ENCODE measurements at places on chromosomes 7 and 10.

- no peak for DNase-seq
These were observed 90.4 kb upstream of the LRRTM3 start for GRCh38 chr10:66835400-66835799.

GRCh38 chr7:98836811-98837629 lies 32.8 kb downstream of the TMEM130 start:
- peak; percentile 15 for DNase-seq

GRCh38 chr7:142616121-142616643 lies 133.1 kb upstream of the PRSS1 start:
- DNase-seq = no peak

GRCh38 chr10:42491001-42491592 lies 147.3 kb downstream of the ZNF33B start:
- DNase-seq = no peak

GRCh38 chr10:98374217-98374985 lies 40.6 kb downstream of the PYROXD2 start:
- no peak for DNase-seq

DNA sequence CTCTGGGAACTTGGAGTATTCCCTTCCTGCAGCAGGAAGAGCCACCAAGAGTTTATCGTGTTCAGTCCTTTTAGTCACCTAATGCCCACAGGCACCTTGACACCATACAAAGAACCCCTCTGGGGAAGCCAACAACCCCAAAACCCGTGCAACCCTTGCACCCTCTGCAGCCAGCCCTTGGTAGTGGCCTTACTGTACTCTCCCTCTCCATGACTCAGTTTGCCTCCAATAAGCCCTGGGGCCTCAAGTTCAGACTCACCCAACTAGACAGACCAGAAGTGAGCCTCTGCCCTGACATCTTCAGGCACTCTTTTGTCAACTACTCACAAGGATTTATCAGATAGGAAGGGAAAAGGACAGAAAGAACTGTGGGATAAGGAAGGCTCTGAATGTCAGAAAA lies 30.9 kb downstream of the KCNMA1 start:
- DNase-seq = no peak

- no peak for DNase-seq
These were observed 24.9 kb downstream of the MBL2 start for GRCh38 chr10:52747694-52748093.

DNA sequence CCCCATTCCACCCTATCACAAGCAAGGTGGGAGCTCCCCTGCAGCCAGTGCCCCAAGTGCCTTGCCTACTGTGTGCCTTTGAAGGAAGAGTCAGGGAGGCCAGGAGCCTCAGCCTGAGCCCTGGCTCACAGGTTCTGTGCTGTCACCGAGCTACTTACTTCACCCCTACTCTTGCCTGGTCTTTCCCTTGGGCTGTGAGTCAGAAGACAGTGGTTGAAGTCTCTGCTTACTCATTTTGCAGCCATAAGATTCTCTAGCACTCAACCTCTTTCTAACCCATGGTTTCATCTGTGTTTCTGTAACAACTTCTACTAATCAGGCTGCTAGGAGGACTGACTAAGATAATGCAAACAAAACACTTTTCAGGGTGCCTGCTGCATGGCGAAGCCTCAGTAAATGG lies 114.5 kb downstream of the PLCE1 start:
- no peak for DNase-seq

GRCh38 chr10:71684356-71685173 lies 35.0 kb downstream of the C10orf105 start:
- DNase-seq = peak; percentile 24

GRCh38 chr7:47795631-47796030 lies 152.6 kb downstream of the PKD1L1 start:
- DNase-seq = no peak

DNA sequence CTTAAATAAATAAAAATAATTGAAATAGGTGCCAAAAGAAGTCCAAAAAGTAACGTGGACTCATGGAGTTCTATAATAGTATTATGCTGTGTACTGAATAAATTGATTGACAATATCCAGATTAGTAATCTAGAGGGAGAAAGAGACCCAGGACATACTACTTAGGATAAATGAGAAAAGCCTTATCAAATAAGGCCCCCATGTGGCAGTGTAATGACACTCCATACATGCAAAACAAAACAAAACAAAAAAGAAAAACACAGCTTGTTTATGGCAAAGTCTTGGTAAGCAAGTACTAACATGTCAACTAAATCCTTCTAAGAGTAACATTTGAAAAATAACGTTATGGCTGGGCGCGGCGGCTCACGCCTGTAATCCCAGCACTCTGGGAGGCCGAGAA lies 3.6 kb upstream of the RUNDC3B start:
- DNase-seq = peak; percentile 13

DNA sequence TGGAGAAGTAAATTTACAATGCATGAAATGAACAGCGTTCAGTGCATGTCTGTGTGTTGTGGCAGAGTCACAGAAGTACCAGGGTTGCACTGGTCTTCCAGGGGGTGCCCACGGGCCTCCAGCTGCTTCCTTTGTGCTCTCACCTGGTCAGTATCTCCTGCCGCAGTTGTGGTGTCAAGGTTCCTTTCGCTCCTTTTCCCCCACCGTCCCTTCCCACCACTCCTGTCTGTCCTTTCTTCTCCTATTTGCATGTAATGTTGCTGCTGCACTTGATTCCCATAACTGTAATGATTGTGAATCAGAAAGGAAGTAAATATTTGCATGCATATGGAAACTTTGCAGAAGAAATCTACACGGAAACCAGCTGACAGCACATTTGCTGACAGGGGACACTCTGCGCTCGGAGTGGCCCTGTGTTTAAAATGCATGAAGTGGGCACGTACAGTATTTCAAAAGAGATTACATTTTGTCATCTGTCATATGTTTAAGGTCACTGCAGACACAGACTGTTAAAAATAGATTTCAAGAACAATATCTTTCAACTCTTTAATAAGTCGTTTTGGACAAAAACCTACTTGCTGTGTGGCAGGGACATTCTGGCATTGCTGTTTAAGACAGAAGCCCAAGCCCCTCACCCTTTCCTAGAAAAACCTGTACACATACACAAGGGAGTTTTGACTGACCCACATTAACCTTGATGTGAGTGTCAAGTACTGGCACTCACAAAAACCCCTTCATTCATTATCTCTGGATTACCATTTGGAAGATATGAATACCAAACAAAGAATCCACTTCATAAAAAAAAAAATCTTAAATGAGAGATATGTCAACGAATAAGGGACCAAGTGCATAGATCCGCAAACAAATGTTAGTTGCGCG lies 336.7 kb upstream of the KLF6 start:
- DNase-seq = no peak

DNA sequence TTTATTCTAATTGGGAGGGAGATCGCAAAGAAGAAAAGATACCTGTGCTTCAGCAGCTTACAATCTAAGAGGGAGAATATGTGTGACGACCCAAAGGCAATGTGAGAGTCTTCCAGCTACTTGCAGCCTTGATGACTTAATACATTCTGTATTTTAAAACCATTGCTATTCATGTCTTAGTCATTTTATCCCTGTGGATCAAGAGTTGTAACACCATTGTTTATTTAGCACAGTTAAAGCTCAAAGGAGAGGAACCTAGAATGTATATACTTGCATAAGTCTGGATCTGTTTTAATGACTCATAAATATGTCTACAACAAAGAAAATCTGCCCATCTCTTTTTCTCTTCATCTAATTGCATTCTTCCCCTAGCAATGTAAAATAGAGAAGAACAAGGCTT lies 117.9 kb upstream of the DLX6 start:
- DNase-seq = no peak

- peak; percentile 30 for DNase-seq
These were observed 281.1 kb downstream of the ELFN1 start for GRCh38 chr7:1951159-1951536.

GRCh38 chr7:130441408-130441869 lies 623 bp upstream of the CEP41 start:
- DNase-seq = peak; percentile 42
